ENCODE measurements at places on chromosomes 13 and 19.

GRCh38 chr13:93927431-93927830, 552.1 kb downstream of the DCT start:
- DNase-seq, result no peak

DNA sequence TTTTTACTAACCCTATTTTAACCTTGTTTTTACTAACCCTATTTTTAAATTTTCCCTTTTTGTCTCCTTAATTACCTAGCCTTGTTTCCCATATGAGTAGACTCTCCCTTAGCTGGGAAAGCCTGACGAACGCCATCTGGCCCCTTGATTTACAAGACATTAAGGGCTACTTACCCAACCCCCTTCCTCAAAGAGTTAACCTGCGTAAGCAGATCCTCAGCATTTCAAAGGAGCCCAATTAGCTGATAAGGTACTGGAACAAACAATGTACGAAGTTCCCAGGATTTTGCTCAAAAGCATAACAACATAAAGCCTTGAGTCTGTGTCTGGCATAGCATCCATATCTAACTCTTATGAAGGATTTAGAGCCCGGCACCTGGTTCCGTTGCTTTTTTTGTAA, 4.7 kb upstream of the MVB12A start:
- DNase-seq, result no peak

DNA sequence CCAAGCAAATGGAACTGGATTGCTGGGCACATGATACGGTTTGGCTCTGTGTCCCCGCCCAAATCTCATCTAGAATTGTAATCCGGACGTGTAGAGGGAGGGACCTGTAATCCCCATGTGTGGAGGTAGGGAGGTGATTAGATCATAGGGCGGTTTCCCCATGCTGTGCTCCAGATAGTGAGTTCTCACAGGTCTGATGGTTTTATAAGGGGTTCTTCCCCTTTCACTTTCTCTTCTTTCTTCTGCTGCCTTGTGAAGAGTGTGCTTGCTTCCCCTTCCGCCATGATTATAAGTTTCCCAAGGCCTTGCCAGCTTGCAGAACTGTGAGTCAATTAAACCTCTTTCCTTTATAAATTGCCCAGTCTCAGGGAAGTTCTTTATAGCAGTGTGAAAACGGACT, 32.6 kb upstream of the MTIF3 start:
- DNase-seq, result no peak

- no peak for DNase-seq
Measured at GRCh38 chr19:35816262-35816661, 3.6 kb upstream of the PRODH2 start.

GRCh38 chr13:21710163-21710562, 39.3 kb downstream of the FGF9 start:
- DNase-seq, result no peak

DNA sequence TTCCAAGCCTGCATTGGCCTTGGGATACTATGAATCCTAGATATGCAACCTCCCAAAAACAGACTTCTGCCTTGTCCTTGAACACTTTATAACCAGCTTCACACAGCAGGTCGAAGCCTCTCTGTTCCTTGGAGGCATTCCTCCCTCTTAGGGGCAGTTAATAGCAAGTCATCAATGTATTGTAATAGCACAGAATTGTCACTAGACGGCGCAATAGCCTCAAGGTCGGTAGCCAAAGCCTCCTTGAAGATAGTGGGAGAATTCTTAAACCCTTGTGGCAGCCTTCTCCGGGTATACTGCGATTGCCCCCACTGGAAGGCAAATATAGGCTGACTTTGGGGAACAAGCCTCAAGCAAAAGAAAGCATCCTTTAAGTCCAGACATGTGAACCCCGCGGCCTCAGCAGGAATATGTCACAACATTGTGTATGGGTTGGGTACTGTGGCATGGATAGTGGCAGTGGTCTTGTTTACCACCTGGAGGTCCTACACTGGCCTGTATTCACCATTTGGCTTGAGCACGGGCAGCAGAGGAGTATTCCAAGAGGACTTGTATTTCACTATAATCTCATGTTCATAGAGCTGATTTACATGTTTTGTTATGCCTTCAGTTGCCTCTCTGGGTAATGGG, 61.1 kb downstream of the ZNF431 start:
- peak; percentile 37 for DNase-seq

DNA sequence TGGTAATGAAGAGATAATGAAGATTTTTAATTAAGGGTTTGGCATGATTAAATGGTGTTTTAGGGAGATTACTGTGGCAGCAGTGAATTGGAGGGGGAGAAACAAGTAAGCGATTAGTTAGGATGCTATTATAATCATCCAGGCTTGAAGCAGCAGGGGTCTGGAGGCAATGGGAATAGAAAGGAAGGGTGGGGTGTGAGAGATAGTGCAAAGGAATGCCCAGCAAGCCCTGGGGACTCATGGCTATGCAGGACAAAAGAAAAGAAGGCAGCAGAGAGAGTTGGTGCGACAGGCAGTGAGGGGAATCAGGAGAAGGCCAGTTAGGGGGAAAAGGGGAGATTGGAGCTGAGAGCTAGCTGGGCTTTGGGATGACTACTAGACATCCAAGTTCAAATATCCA, 34.5 kb downstream of the SOX21 start:
- no peak for DNase-seq

GRCh38 chr19:33396701-33397535, 23.4 kb downstream of the CEBPG start:
- DNase-seq, result no peak

DNA sequence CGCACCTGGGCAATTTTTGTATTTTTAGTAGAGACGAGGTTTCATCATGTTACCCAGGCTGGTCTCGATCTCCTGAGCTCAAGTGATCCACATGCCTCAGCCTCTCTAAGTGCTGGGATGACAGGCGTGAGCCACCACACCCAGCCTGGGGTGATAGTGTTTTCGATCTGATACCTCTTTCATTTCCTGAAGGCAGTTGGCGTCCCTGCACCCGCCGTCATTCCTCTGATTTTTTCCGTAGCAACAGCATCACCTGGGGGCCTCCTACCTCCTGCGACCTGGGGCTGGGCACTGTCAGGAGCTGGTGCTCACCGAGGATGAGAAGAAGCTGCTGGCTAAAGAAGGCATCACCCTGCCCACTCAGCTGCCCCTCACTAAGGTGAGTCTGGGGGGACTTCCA, 10.8 kb downstream of the CREB3L3 start:
- DNase-seq, result no peak

GRCh38 chr13:114282041-114282670, 755 bp downstream of the UPF3A start:
- peak; percentile 60 for DNase-seq

DNA sequence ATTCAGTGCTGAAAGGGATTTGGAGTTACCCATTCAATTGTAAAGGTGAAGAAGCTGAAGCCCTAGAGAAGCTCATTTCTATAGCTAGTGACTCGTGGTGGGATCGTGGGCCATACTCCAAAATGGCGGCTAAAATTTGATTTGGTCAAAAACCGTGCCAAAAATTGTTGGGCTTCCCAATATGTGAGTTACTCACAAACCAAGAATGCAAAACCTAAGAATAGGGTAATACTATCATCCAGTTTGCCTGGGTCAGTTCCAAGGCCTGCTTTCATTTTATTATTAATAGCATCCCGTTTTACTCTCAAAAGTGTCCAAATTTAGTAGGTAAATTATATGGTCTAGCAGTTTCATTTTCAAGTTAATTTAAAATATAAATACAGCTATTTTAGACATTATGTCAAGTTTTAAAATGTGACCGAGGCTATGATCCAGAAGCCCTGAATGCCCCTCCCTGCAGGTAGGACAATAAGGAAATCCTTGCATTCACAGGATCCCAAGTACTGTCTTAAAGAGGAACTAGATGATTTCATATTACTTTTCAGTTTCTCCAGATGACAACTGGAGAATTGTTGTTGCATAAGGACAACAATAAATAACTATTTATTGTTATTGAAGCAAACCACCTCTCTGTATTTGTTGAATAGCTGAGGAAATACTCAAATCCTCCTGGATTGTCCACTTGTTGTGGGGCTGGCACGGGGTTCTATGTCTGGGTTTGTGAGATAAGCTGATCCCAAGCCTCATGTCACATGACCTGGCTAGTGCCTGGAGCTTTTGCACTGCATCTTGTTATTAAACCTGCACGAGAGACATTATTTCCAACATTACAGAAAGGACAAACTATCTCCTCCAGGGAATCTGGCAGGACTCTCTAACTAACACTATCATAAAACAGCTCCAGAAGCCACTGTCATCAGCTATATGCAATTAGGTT, 11.6 kb upstream of the RAP2A start:
- no peak for DNase-seq

DNA sequence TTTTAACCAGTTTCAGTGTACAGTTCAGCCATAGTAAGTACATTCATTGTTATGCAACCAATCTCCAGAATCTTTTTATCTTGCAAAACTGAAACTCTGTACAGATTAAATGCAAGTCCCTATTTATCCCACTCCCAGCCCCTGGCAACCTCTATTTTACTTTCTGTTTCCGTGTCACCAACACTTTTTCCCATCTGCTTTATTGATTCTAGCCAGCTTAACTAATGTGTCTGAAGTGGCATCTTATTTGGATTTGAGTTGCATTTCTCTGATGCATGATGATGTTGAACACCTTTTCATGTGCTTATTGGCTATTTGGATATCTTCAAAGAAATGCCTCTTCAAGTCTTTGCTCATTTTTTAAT, 18.9 kb downstream of the SPATA13 start:
- no peak for DNase-seq

- DNase-seq, result no peak
Measured at GRCh38 chr13:88288326-88288725, 617.2 kb downstream of the SLITRK5 start.

GRCh38 chr19:7734220-7735203, 2.6 kb upstream of the CLEC4G start:
- DNase-seq, result peak; percentile 4

GRCh38 chr19:17555480-17555928, at the start of gene COLGALT1:
Gene COLGALT1, plus strand, starts transcription at chr19:17555649. Its CDS starts 65 bp downstream, at chr19:17555714.
- peak; percentile 87 for DNase-seq
